ENCODE measurements at places on chromosomes 6 and 20. TPM values are rescaled to one million over a fixed set of nuclear protein-coding genes. Genes with fewer than 3 reads are reported as not detected.

Gene SNX3
- 245 TPM for total RNA-seq

Gene LY6G6C
- total RNA-seq: not detected

Gene ASIP
- total RNA-seq: 32.6 TPM

Gene FLRT3
- 0.05 TPM for total RNA-seq

Gene ABHD16B
- total RNA-seq: not detected

Gene TUBB2B
- 1.4 TPM for total RNA-seq

Gene TRIM31
- not detected for total RNA-seq

Gene RSPH4A
- not detected for total RNA-seq

Gene WASF1
- 0.80 TPM for total RNA-seq

Gene SAMD3
- not detected for total RNA-seq

Gene SLC35F1
- 6.4 TPM for total RNA-seq

Gene MTFR2
- total RNA-seq: 0.52 TPM

Gene HLA-G
- not detected for total RNA-seq

Gene SLC35D3
- 0.08 TPM for total RNA-seq

Gene MEP1A
- total RNA-seq: not detected

Gene MAFB
- 10.2 TPM for total RNA-seq

Gene SLCO4A1
- 12.7 TPM for total RNA-seq

Gene NOTCH4
- total RNA-seq: 23.0 TPM

Gene KIF25
- total RNA-seq: 0.22 TPM

Gene PLCB1
- total RNA-seq: 6.0 TPM

Gene SEL1L2
- 1.4 TPM for total RNA-seq

Gene ZC2HC1B
- total RNA-seq: not detected

Gene KIAA1755
- total RNA-seq: 7.1 TPM

Gene EDN1
- 5.9 TPM for total RNA-seq

Gene SYCP2
- total RNA-seq: 1.0 TPM

Gene PPIL1
- total RNA-seq: 69.1 TPM

Gene LAMA2
- total RNA-seq: 185 TPM

Gene TSPO2
- not detected for total RNA-seq

Gene SLC17A2
- total RNA-seq: not detected

Gene MRPS26
- 55.6 TPM for total RNA-seq

Gene OXT
- total RNA-seq: not detected

Gene ABRACL
- 4.3 TPM for total RNA-seq

Gene CTNNBL1
- 58.8 TPM for total RNA-seq

Gene C6orf15
- not detected for total RNA-seq

Gene SLC22A7
- not detected for total RNA-seq

Gene GHRH
- total RNA-seq: 0.93 TPM

Gene TRAM2
- 11.0 TPM for total RNA-seq

Gene C2
- 9.7 TPM for total RNA-seq

Gene SLC22A16
- total RNA-seq: not detected

Gene PSORS1C1
- 4.7 TPM for total RNA-seq

Measured in left ventricle myocardium inferior (tissue), 1 donor.